SK-N-SH (cell line): ENCODE measurements at places on chromosomes 1 and 21. TPM values are rescaled to one million over a fixed set of nuclear protein-coding genes. Genes with fewer than 3 reads are reported as not detected.

The FCRL5 gene
- not detected in 2 replicates for polyA plus RNA-seq

The SLC5A9 gene
- not detected in 2 replicates for polyA plus RNA-seq

The KIF14 gene
- polyA plus RNA-seq: 1.2 and 1.4 TPM in 2 replicates

The ARHGAP29 gene
- 20.1 and 23.3 TPM in 2 replicates for polyA plus RNA-seq

The DTL gene
- polyA plus RNA-seq: 9.3 and 12.6 TPM in 2 replicates

The PIAS3 gene
- 35.5 and 39.1 TPM in 2 replicates for polyA plus RNA-seq

The CTH gene
- polyA plus RNA-seq: 3.9 and 4.2 TPM in 2 replicates

DNA sequence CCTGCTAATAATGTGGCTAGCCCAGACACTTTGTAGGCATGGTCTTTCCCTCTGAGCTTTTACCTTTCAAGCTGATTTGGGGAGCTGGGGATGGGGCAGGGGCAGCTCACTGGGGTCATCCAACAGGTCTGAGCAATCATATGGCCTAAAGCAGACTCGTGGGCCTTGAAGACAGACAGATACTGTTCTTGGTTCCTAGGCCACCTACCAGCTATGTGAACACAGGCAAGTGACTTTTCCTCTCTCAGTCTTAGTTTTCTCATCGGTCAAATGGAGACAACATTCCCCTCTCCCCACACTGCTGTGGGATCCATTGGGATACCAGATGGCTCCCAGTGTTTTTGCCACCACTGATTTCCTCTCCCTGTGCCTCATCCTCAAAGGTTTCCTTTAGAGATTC is 181.8 kb downstream of the RRAGC start:
- H3K4me1 ChIP-seq: no peaks in the 10 kb centered on the region
- no peak overlapping the region for H3K4me3 ChIP-seq
- no peak for DNase-seq
- no peaks in the 10 kb centered on the region for H3K36me3 ChIP-seq
- no peaks in the 10 kb centered on the region; the same call in 1 of the 2 replicates for H3K27me3 ChIP-seq
- no peak overlapping the region for H3K27ac ChIP-seq

- no peak overlapping the region for H3K27ac ChIP-seq
Observed at GRCh38 chr1:165960136-165960535, 132.7 kb downstream of the UCK2 start.

DNA sequence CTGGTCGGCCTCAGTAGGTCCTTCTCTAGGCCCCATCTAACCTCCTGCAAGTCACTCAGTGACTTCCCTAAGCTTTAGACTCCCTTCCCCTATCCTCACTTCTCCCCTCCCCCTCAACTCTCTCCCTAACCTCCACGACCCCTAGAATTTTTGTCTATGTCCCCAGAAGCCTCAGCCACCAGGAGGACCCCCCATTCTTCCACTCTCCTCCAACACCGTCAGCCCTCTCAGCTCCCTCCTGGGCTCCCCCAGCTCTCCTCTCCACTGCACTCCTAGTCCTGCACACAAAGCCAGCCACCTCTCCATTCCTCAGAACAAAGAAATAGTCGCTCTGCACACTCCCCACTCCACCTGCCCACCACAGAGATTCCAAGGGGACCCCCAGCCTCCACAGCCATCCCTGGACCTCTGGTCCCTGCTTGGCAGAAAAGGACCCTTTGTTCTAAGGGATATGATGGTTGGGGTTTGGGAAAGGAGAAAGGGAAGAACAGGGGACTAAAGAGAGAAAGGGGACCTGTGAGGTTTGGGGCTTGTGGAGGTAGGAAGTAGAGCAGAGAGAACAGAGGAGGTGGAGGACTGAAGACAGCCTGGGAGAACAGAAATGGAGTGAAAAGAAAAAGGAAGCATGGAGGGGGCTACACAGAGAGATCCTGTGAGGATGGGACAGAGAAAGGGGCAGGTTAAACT is 2.8 kb downstream of the ARHGEF2 start:
- H3K27ac ChIP-seq: no peak overlapping the region; the same call in 1 of the 2 replicates
- no peaks in the 10 kb centered on the region for H3K27me3 ChIP-seq
- no peak for DNase-seq
- H3K36me3 ChIP-seq: peaks cover 3% of the 10 kb centered on the region
- H3K4me1 ChIP-seq: peaks cover 49% of the 10 kb centered on the region
- H3K4me3 ChIP-seq: peak overlapping the region; percentile 88; the same call in 1 of the 2 replicates

DNA sequence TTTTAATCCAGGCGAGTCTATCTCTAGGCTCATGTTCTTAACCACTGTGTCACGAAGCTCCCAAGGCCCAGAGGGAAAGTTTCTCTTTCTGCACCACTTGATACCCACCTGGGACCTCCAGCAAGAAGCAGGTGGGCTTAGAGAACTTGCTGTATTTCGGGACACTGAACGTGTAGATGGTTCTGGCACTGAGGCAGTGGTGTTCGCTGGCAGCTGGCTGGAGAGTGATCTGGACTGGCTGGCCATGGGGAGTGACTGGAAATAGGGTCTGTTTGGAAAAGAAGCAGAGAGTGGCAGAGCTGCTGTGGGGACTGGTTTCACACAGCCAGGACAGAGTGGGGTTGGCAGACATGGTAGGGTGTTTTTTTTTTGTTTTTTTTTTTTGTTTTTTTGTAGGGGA is 16.4 kb upstream of the IL22RA1 start:
- H3K27ac ChIP-seq: no peak overlapping the region
- peaks cover 18% of the 10 kb centered on the region; the same call in 1 of the 2 replicates for H3K27me3 ChIP-seq
- H3K36me3 ChIP-seq: no peaks in the 10 kb centered on the region
- no peaks in the 10 kb centered on the region for H3K4me1 ChIP-seq
- DNase-seq: no peak

- no peak overlapping the region for H3K27ac ChIP-seq
- no peaks in the 10 kb centered on the region for H3K27me3 ChIP-seq
- no peak for DNase-seq
- 0 out of 2 replicates have a peak, but pooled peaks cover 2% of the 10 kb centered on the region for H3K36me3 ChIP-seq
- no peak overlapping the region for H3K4me3 ChIP-seq
- H3K4me1 ChIP-seq: peaks cover 4% of the 10 kb centered on the region
Observed at GRCh38 chr1:85417017-85417416, 47.9 kb downstream of the DDAH1 start.

GRCh38 chr1:65979136-65980044 is 186.7 kb downstream of the PDE4B start:
- no peak overlapping the region for H3K27ac ChIP-seq
- no peaks in the 10 kb centered on the region for H3K4me1 ChIP-seq
- H3K4me3 ChIP-seq: no peak overlapping the region
- H3K27me3 ChIP-seq: no peaks in the 10 kb centered on the region
- no peaks in the 10 kb centered on the region for H3K36me3 ChIP-seq
- DNase-seq: no peak

DNA sequence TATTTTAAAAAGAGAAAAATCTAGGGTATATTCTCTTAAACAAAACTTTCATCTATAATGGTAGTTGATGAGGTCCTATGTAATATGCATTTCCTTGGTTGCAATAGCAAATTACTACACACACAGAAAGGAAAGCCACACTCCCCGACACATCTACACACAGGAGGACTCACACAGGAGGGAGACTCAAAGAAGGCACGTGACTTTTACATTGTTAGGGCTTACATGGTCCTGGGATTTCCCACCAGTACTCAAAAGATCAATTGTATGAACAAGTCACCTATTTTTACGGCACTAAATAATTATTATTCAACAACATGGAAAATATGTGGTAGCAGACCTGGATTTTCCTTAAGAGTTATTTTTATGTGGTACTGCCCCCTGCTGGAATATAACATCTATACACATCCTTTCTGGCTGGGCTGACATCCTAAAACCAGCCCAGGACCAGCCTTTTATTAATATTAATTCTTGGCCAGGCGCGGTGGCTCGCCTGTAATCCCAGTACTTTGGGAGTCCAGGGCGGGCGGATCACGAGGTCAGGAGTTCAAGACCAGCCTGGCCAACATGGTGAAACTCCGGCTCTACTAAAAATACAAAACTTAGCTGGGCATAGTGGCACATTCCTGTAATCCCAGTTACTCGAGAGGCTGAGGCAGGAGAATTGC is 33.9 kb upstream of the LGALS8 start:
- DNase-seq: peak; percentile 79
- H3K4me3 ChIP-seq: no peak overlapping the region
- no peaks in the 10 kb centered on the region for H3K4me1 ChIP-seq
- no peaks in the 10 kb centered on the region for H3K27me3 ChIP-seq
- no peaks in the 10 kb centered on the region for H3K36me3 ChIP-seq

DNA sequence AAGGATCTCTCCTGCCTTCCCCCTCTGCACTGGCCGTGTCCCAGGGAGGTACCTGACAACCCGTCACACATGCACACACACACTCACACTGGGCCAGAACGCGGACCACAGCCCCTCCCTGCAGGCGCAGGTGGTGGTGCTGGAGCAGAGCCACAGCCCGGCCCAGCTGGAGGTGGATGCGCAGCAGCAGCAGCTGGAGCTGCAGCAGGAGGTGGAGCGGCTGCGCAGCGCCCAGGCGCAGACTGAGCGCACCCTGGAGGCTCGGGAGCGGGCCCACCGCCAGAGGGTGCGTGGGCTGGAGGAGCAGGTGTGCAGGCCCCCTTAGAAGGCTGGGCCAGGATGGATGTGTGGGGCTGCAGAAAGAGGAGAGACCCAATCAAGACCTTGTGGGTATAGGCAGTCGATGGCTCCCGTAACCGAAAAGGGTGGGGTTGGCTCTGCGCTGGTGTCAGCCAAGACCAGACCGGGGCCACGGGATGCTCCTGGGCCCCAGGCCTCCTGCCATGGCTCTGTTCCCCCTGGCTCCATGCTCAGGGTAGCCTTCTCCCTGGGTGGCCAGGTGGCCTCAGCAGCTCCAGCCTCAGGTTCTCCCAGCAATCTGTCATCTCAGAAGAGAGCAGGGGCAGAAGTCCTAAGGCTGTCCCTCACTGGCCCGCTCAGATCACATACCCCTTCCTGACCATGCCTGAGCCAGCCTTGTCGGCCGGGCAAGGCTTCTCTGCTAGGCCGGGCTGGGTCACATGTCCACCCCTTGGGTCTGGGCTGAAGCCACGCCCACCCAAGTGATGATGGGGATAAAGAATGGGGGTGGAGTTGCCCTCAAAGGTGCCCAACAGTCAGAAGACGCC is 8.9 kb downstream of the MFAP2 start:
- peaks cover 19% of the 10 kb centered on the region; the same call in 1 of the 2 replicates for H3K36me3 ChIP-seq
- H3K27me3 ChIP-seq: no peaks in the 10 kb centered on the region
- H3K4me3 ChIP-seq: no peak overlapping the region
- H3K4me1 ChIP-seq: peaks cover 11% of the 10 kb centered on the region; the same call in 1 of the 2 replicates

DNA sequence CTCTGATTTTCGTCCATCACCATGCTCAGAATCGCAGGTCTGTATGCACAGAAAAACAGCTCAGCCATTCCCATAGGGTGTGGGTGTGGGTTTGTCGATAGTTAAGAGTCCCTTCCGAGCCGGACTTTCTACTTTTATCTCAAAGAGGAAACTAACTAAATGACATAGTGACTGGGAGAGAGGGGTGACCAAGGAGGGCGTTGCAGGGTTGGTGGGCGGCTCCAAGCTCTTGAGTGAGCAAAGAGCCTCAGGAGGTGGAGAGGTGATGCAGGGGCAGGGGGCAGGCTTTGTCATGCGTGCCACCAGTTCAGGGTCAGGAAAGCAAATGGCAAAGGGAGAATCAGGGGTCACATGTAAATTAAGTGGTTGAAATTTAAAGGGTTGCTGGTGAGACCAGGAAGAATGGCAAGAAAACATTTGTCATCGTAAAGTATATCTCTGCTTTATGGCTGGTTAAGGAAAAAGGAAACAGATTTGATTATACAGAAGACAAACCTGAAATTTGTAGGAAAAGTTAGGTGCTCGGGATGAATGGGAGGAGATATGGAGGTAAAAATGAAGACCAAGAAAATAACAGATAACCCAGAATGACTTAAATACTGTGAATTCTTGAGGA is 249.0 kb downstream of the SETD4 start:
- H3K4me3 ChIP-seq: no peak overlapping the region
- no peak overlapping the region for H3K27ac ChIP-seq
- no peaks in the 10 kb centered on the region for H3K36me3 ChIP-seq
- no peak for DNase-seq
- H3K27me3 ChIP-seq: no peaks in the 10 kb centered on the region

GRCh38 chr1:19361611-19362147 is 49.6 kb downstream of the SLC66A1 start:
- H3K4me3 ChIP-seq: no peak overlapping the region
- peak overlapping the region; percentile 11; the same call in 1 of the 2 replicates for H3K27ac ChIP-seq
- H3K4me1 ChIP-seq: peaks cover 23% of the 10 kb centered on the region; the same call in 1 of the 2 replicates
- H3K36me3 ChIP-seq: peaks cover 11% of the 10 kb centered on the region; the same call in 1 of the 2 replicates

DNA sequence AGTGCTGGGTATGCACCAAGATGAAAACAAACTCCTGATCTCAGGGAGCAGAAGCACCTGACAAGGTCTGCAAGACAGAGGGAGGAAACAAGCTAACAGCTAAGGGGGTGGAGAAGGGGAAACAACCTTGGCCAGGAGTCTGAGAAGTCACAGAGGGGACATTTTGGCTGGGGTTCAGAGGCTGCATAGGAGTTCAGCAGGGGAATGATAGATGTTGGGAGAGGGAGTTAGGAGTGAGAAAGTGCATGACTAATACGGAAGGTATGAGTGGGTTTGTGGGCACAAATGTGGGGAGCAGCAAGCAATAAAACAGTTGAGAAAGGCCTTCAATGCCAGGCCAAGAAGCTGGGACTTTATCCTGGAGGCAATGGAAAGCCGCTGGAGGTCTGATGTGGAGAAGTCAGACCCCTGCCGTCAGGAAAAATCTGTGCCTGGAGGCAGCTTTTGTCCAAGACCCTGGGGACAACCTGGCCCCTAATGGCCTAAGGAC is 16.4 kb downstream of the EPHA2 start:
- no peak for DNase-seq
- H3K4me3 ChIP-seq: no peak overlapping the region
- H3K27ac ChIP-seq: peak overlapping the region; percentile 71
- no peaks in the 10 kb centered on the region for H3K27me3 ChIP-seq

GRCh38 chr1:203795441-203796235 is at the start of the genes ZBED6 and ZC3H11A:
Gene ZBED6, plus strand, starts transcription at chr1:203795623. Its CDS starts 1,900 bp downstream, at chr1:203797523.
Gene ZC3H11A, plus strand, starts transcription at chr1:203795623. Its CDS starts 21,448 bp downstream, at chr1:203817071.
- H3K4me1 ChIP-seq: peaks cover 33% of the 10 kb centered on the region
- H3K36me3 ChIP-seq: peaks cover 32% of the 10 kb centered on the region
- peak; percentile 93 for DNase-seq

DNA sequence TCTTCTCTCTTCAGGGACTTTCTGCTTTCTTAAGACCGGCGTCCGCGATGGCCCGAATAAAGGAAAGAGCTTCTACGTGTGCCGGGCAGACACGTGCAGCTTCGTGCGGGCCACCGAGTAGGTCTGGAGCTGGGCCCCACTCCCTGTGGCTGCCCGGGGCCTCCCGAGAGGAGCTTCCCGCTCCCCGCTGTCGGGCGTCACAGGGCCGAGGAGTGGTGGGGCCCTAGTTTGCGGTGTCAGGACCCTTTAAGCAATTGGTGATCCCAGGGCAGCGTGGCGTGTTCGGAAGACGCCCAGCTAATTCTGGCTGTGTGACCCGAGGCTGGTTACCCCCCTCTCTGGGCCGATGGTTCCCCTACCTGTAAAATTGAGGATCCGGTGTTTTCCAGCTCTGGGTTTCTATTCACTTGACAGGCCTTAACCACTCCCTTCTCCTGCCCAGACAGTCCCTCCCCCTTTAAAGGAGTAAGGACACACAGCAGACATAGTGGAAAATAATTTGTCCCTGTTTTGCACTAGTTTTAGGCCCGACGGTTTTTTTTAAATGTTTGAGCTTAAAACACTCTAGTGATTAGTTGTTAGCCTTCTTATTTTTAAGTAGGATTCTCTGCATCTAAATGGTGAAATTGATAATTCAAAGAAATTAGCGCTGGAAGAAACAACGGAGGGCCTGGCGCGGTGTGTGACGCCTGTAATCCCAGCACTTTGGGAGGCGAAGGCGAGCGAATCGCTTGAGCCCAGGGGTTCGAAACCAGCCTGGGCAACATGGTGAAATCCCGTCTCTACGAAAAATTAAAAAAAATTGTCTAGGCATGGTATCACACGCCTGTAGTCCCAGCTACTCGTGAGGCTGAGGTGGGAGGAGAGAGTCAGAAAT is 553 bp downstream of the TTF2 start:
- no peak overlapping the region for H3K27ac ChIP-seq

GRCh38 chr1:234997201-234997895 is 131.3 kb downstream of the TOMM20 start:
- peaks cover 15% of the 10 kb centered on the region for H3K4me1 ChIP-seq
- no peaks in the 10 kb centered on the region for H3K27me3 ChIP-seq
- H3K36me3 ChIP-seq: no peaks in the 10 kb centered on the region

GRCh38 chr21:44771896-44772525 is 29.6 kb downstream of the UBE2G2 start:
- no peaks in the 10 kb centered on the region for H3K27me3 ChIP-seq
- H3K36me3 ChIP-seq: peaks cover 81% of the 10 kb centered on the region
- no peak overlapping the region for H3K4me3 ChIP-seq
- no peak for DNase-seq
- H3K27ac ChIP-seq: no peak overlapping the region
